ENCODE measurements at places on chromosomes 3 and 15. TPM values are rescaled to one million over a fixed set of nuclear protein-coding genes. Genes with fewer than 3 reads are reported as not detected.

GRCh38 chr3:26621906-26622620, 509 bp upstream of the LRRC3B start:
- no peak for DNase-seq

DNA sequence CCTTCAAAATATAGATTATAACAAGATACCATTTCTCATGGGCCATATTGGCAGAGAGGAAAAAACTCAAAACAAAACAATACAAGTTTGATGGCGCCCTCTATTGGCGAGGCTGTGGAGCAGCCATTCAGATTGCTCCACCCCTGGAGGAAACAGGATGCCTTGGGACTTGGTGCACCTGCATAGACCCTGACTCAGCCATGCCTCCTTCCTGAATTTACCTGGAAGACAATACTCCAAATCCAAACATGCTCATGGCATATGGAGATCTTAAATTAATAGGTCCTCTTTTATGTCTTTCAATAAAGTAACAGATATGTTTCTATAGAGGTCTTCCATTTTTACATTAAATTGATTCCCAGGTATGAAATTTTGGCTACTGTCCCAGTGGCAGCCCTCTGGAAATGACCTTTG, 90.0 kb downstream of the APBA2 start:
- peak; percentile 69 for DNase-seq

DNA sequence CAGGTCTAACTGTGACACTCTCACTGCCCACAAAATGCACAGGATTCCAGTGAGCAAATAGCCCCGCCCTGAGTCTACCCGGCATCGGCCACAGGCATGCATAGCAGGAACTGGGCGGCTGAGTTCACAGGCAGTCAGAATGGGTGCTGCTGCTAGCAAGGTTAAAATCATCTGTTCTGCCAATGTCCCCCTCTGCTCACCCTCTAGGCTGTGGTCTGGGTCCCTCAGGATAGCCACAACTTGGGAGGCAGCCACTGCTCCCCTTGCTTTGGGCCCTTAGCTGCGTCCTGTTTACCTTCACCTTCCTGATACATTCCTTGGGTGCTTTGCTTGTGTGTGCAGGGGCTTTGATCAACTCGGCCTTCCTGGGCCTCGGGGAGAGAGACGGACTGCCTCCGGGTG, 232.9 kb upstream of the RGMA start:
- DNase-seq = no peak

- no peak for DNase-seq
Observed at GRCh38 chr3:24303057-24303754, 191.4 kb downstream of the THRB start.

- no peak for DNase-seq
Observed at GRCh38 chr3:26406636-26407035, 215.9 kb upstream of the LRRC3B start.

DNA sequence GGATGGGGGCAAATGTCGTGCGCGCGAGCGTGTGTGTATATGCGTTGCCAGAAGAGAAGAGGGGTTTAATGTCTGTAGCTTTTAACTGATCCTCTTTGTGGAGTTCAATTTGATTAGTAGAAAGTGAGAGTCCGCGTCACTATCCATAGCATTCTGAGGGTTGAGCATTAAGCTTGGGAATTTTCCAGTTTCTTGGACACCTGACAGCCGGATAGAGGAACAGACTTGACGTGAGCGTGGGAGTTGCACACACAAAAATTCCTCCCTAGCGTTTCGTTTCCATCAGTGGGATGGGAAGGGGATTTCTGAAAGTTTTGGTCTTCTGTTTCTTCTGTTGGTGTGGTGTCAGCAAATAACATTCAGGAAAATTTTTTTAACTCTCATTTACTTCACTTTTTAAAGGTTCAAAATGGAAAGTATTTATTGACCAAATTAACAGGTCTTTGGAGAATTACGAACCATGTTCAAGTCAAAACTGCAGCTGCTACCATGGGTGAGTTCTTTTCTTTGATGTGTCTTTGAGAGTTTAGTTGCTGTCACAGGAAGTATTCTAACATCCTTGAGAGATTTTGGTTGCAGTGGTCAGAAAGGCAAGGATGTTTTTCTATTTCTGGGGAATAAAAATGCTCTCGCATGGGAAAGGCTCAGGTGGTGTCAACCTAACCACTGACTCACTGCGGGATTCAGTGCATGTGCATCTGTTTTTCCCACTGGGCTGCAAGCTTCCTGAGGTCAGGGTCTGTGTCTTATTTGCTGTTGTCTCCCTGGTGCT, 841 bp downstream of the POGLUT1 start:
- DNase-seq = no peak

DNA sequence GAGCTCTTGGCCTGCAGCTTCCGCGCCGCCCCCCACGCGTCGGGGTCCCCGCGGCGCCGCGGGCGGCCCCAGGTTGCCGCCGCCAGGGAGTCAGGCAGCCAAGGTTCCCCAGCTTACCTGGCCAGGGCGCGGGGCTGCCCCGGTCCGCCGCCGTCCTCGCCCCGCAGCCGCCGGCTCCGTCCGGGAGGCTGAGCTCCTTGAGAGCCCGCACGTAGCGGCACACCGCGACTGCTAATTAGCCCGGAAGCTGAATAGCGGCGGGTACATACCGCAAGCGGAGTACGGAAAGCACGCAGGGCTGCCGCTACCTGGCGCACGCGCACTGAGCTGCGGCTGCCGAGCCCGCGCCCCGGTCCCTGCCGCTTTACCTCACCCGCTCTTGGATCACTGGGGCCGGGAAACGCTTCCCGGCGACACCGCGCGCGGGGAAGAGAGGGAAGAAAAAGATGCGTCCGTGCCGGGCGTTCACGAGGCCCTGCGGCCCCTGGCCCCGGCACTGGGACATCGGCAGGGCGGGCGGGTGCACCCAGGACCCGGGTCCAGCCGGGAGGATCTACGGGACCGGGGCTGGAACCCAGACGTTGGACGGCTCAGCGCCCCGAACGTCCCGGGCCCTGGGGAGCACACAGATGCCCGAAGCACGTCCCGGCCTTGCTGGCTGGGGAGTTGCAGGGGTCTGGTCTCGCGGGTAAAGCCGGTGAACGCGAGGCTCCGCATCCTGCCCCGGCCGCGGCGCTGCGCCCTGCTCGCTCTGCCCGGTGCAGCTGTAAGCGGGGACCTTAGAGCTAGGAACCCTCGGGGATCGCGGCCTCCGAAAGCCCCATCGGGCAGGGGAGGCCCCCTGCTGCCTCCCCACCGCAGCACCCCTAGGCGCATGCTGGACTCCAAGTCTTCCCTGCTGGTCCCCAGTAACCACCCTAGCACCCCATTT, at the start of gene GOLGA8B:
Gene GOLGA8B (minus strand): TSS at position 253 of the 931 bp plus-strand sequence. CDS start 47,739 bp downstream, outside the sequence.
- peak; percentile 87 for DNase-seq

DNA sequence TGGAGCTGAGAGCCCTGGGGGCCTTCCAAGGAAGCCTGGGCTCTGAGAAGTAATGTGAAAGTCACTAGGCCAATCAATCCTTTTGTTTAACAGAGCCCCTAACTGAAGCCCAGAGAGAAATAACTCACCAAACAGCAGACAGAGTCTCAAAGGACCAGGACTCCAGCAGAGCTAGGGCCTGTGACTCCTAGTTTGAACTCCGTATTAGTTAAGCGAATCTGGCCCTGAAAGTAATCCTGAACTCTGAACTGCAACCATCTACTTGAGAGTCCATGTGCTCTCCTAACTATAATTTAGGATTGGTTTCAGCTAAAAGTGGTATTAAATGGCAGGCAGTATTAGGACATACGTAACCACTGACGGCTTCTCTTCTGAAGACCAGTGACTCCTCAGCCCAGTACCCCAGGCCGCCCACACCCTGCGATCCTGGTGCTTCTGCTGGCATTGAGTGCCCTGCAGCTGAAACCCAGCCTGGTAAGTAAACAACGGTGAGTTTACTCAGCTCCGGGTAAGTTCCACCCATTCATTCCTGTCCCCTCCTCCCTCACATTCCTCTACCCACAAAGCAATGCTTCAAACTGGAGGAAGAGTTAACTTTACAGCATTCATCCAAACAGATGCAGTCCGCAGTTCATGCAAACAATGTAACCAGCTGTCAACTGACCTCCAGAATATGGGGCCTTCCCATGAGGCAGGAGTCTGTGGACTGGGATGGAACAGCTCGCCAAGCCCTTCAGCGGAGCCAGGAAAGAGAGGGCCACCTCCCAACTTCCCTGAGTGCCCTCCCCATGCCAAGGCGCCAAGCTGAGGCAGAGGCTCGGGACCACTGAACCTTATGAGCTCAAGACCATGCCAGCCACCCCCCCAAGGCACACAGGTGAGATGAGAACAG, 7.3 kb downstream of the MYO5C start:
- peak; percentile 97 for DNase-seq

DNA sequence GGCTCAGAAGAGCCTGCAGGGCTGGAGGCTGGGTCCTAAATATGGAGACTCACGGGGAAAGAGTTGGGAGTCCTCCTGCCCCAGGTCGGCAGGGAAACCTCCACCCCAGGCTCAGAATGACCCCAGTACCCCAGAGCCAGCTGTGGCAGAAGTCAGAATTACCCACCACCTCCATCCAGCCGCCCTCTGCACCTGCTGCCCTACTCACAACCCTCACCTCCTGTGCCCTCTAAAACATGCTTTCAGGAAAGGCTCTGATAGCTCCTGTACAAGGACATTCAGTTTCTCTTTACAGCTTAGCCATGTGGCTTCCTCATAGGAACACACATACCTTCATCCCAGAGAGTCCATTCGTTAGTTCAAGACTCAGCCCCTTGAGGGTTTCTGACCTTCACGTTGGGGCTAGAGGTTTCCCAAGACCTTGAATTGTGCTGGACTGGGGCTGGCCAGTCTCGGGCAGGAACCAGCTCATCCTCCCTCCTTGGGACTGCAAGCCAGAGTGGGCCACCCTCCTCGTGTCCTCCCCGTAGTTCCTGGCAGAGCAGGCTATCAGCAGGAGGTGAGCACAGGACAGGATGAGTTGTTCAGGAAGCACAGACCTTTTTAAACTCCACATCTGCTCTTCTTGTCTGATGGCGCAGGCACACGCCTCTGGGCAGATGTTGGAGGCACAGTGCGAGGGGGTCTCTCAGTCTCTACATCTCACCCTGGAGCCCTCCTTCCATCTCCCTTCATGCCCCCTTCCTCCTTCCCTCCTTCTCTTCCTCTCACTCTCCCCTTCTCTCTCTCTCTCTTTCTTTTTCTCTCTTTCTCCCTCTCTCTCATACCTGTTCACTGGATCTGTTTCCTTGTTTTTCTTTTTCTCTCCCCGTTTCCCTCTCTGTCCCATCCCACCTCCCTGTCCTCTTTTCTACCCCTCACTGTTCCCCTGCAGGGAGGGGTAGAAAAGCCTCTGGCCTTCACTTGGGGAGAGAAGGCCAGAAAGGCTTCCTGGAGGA, 55.9 kb upstream of the NR2C2 start:
- no peak for DNase-seq

GRCh38 chr15:61401903-61402698, 173.0 kb upstream of the RORA start:
- DNase-seq = no peak

The XPC gene
- 34.4 TPM for polyA plus RNA-seq

The GP9 gene
- polyA plus RNA-seq = not detected

The CDV3 gene
- polyA plus RNA-seq = 114 TPM

Data from A549 (cell line).